ENCODE measurements at places on chromosomes 12 and 14.

- DNase-seq = no peak
Measured at GRCh38 chr12:19912991-19913390, 455.3 kb upstream of the PDE3A start.

GRCh38 chr12:126210026-126210425, 1144.8 kb downstream of the AACS start:
- no peak for DNase-seq

- DNase-seq = no peak
Measured at GRCh38 chr14:51468523-51468922, 183.2 kb upstream of the FRMD6 start.

- no peak for DNase-seq
Measured at GRCh38 chr12:5094986-5095385, 51.3 kb downstream of the KCNA5 start.

DNA sequence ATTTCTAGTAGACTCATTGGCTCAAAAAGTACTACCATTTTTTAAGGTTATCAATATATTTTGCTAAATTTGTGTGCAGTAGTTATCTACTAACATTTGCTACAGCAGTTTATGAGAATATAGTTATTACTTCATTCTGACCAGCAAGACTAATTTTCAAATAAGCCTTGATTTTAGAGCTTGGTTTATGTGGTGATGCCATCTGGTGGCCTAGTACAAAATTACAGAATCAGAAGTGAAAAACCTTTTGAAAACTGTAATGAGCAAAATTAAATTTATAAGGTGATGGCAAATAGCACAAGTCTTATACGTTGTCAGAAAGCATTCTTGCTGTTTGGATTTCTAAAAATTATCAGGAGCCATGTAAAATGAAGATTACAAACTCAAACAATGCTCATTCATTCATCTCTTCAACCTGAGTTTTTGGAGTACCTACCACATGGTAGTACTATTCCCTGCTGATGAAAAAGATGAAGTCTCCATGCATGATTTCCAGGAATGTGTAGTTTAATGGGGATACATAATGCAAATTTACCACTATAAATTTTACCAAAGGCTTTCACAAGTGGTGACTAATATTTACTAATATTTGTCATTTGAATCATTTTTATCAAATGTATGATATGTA, 51.0 kb downstream of the MAGOHB start:
- DNase-seq = peak; percentile 61

GRCh38 chr14:60189923-60190840, 25.0 kb upstream of the DHRS7 start:
- no peak for DNase-seq

- peak; percentile 63 for DNase-seq
Measured at GRCh38 chr14:101791919-101792572, 30.5 kb downstream of the PPP2R5C start.

DNA sequence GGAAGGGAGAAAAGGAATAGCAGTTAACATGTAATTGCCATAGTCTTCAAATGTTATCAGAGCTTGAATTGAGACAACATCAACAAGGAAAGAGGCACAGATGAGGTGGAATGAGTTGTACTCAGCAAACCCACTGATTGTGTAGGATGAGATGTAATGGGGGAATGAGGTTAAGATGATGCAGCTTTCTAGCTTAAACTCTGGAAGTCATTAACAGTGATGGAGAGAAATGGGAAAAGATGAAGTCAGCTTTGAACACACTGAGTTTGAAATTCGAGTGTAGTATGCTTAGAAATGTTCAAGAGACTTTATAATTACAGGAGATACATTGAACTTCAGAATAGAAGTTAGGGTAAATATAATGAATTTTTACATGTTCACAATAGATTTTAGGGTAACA, 106.9 kb downstream of the PRKD1 start:
- no peak for DNase-seq

GRCh38 chr14:55950135-55950534, 168.1 kb upstream of the PELI2 start:
- no peak for DNase-seq

- no peak for DNase-seq
Measured at GRCh38 chr12:109630815-109631214, 57.2 kb downstream of the MVK start.

GRCh38 chr12:93363841-93364297, 13.9 kb upstream of the NUDT4 start:
- DNase-seq = no peak

- no peak for DNase-seq
Measured at GRCh38 chr14:51895375-51895774, 35.0 kb downstream of the GNG2 start.

- no peak for DNase-seq
Measured at GRCh38 chr12:108690542-108691174, 40.7 kb downstream of the CORO1C start.

DNA sequence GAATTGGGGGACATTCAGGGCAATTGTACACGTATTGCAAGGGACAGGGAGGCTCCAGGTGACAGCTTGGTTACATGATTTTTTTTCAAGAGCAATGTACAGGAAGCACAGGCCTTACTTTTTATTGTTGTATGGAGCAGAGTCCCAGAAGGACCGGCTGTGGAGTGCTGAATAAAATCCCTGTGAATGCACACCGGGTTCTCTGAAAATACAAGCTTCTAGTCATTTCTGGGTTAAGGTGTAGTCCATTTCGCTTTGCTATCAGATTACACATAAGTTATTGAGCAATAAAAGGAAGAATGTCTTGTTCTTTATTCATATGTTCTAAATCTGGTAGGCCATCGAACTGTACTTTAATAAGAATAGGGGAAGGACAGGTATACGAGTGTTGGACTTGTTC, 52.2 kb downstream of the PDE3A start:
- no peak for DNase-seq

DNA sequence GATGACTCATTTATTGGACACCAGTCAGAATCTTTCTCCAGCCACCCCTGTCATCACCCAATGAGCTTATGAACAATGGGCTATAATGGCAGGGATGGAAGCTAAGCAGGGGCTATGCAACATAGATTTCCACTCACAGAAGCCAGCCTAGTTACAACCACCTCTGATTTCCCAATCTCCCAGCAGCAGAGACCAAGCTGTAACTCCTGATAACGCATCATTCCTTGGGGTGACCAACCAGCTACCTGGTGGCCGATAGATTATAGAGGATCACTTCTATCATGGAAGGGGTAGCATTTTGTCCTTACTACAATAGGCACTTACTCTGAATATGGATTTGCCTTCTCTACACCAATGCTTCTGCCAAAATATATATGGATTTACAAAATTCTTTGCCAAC, 302.3 kb upstream of the ATXN7L3B start:
- DNase-seq = no peak

- DNase-seq = peak; percentile 46
Measured at GRCh38 chr14:71355324-71356201, 448.3 kb downstream of the PCNX1 start.

DNA sequence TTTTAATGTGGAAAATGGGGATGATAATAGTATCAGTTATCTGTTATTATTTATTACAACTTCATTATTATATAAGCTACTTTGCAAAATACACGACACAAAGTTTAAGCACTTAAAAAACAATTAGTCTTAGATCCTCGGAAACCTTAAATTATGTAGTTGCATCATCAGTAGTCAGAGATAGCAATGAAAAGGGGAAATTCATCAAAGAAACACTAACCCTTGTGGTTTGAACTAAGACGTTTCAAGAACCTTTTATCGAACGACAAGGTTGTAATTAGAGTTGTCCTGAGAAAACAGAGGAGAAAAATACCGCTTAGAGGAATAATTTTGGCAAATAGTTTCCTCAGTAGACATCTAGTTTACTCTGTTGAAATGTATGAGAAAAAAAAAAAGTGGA, 198.5 kb downstream of the PTPRO start:
- DNase-seq = no peak

DNA sequence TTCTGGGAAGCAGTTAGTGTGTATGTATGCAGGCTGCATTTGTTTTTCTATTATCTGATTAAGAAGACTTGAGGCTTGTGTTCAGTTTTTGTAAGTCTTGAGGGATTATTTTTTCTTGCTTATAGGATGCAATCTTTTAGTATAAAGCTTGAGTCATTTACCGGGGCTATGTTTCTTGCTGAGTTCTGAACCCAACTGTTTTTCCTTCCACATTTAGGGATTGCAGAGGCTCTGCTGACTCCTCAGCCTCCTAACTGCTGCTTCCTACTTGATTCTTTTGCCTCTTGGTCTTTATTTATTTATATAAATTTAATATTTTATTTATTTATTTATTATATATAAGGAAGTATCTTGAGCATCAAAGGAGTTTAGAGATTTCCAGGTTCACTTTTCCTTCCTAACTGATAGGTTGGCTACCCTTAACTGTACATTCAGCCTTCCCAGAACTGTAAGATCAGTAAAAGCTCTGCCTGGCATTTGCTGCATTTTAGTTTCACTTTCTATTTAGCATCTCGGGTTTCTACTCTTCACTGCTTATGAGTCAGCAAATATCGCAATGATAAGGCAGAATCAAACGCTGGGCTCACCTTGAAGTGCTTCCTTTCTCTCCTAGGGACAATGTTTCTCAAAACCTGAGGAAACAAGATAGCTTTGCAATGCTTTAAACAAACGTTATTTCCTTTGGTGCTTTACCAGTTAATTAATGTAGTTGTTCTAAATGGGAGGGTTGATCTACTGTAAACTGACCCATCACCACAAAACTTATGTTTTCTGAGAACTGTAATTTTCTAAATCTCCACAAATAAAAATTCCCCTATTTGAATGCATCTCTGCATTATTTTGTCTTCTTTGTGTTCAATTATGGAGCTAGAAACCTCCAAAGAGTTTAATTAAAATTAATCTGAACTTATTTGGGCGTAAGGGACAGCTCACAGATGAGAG, 1183.7 kb upstream of the TMEM132C start:
- peak; percentile 83 for DNase-seq

DNA sequence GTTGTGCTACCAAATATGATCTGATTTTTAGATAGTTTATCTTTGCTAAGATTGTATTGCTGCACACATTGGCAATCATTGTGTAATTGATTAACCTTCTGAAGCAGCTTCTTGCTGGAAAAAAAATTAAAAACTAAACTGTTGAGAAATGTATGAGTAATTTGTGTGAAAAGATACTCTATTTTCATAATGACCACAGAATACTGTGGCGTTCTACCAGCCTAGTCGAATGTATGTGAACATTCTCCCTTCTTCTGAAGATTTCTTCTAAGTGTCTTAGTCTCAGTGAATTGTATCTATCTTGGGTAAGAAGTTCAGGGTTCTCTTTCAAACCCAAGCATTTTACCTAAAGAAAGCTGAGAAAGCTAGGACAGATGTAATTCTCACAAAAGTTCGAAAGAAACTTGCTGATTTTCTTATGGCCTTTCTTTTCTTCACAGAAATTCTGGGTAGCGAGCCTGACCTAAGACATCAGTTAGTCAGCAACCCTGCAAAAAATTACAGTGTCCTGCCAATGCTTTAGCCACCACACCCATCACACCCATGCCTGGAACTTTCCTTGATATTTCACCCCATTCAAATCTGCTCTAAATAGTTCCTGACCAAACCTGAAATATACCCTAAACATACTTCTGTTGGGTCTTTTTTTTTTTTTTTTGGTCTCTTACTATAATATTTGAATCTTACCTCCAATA, 27.1 kb upstream of the C12orf71 start:
- DNase-seq = peak; percentile 25

- no peak for DNase-seq
Measured at GRCh38 chr12:75196408-75196807, 13.2 kb downstream of the KCNC2 start.

- DNase-seq = no peak
Measured at GRCh38 chr12:94740601-94741362, 90.4 kb upstream of the TMCC3 start.

GRCh38 chr14:23300687-23301223, 1.9 kb downstream of the PPP1R3E start:
- DNase-seq = peak; percentile 22

GRCh38 chr12:58882826-58883225, 37.5 kb downstream of the LRIG3 start:
- DNase-seq = no peak

GRCh38 chr12:6104027-6104426, 20.4 kb downstream of the VWF start:
- DNase-seq = no peak

GRCh38 chr14:31560759-31561154, 447 bp upstream of the NUBPL start:
- no peak for DNase-seq

GRCh38 chr14:104870368-104871144, 5.5 kb downstream of the CEP170B start:
- DNase-seq = no peak

- no peak for DNase-seq
Measured at GRCh38 chr14:87079416-87079815, 913.6 kb downstream of the GALC start.

- DNase-seq = no peak
Measured at GRCh38 chr12:51994959-51995358, 11.8 kb upstream of the TAMALIN start.

GRCh38 chr12:2429032-2429431, 365.7 kb upstream of the FKBP4 start:
- DNase-seq = no peak

DNA sequence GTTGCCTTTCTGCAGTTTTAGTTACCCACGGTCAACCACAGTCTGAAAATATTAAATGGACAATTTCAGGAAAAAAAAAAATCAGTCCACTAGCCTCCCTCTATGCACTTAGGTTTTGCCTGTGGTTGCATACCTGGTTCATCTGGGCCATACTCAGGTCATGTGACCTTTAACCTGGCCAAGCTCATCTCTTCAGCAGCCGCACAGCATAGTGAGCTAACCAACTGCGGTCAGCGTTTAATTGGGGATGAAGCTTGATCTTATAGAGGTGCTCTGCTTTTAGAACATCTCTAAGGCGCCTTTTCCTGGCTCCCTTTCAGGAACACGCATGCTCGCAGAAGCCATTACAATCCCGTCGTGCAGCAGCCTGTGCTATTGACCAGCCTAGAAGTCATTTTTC, 177.2 kb upstream of the HMGA2 start:
- DNase-seq = no peak

GRCh38 chr12:101779200-101779599, 39.9 kb upstream of the SYCP3 start:
- DNase-seq = no peak

- peak; percentile 51 for DNase-seq
Measured at GRCh38 chr14:100072783-100073346, 7.6 kb downstream of the EVL start.

DNA sequence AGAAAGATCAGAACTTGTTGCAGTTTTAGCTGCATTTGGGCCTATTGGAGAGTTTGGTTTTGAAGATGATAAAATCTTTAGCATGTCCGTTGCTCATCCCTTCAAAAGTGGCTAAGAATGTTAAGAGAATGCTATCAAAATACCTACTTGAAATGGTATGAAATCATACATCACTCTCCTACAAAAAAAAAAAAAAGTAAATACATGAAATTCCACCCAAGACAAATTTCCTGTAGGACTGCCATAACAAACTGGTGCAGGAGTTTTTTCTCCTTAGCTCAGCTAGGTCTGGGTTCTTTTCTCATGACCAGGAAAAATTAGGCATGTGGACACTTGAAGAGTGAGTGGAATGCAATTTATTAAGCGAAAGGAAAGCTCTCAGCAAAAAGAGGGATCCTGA, 15.9 kb upstream of the FAR2 start:
- DNase-seq = no peak

DNA sequence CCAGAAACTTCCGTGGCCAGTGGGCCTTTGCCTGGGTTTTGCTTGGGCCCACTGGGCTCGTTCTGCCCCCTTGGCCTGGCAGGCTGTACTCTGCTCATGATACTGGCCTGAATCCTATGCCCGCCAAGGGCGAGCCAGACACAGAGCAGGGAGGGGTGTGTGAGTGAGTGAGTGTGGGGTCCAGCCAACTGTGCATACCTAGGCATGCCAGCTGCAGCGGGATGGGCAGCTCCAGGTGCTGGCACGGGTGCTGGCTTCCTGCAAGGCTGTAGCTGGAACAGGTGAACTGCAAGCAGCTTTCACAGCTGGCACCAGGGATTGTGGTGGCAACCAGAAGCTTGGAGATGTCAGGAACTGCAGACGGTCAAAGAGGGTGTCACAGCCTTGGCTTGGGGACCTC, 1276.4 kb downstream of the SLC16A7 start:
- DNase-seq = no peak

All from MCF 10A (cell line).